ENCODE measurements at places on chromosomes 7 and 10.

- no peak for ATAC-seq
These were observed 787 bp upstream of the PLEKHA1 start for GRCh38 chr10:122373721-122374120.

- ATAC-seq: no peak
These were observed 379.1 kb downstream of the INHBA start for GRCh38 chr7:41323806-41324205.

GRCh38 chr10:120736377-120736776, 114.8 kb upstream of the WDR11 start:
- ATAC-seq: no peak

GRCh38 chr10:116183733-116184511, 89.1 kb downstream of the GFRA1 start:
- no peak for ATAC-seq

DNA sequence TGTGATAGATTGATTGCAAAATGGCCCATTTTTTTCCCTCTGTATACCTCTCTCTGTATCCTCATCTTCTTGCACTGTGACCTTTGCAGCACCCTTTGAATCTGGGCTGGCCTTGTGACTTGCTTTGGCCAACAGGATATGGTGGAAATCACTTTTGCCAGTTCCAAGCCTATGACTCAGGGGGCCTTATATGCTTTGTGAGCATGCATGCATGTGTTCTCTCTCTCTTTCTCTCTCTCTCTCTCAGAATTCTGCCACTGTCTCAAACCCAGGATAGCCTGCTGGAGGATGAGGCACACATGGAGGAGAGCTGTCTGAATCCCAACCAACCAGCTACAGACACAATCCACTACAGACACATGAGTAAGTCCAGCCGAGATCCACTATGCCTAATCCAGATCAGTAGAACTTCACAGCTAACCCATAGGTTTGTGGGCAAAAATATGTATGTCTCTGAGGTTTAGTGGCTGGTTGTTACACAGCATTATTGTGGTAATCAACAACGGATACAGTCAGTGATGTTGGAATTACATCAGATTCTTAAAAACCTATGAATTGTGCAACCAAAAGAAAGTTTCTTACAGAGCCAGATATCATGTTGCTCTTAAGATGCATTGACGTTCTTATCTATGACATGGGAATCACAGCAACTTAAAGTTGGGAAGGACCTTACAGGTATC, 41.8 kb upstream of the ABCB4 start:
- no peak for ATAC-seq

GRCh38 chr7:2012981-2013380, 219.8 kb downstream of the MAD1L1 start:
- ATAC-seq: no peak

- peak; percentile 33 for ATAC-seq
These were observed 29.4 kb upstream of the SGMS1 start for GRCh38 chr10:50653142-50653541.

GRCh38 chr7:100190048-100190711, 12.5 kb downstream of the STAG3 start:
- ATAC-seq: no peak

GRCh38 chr10:22760025-22760424, 45.6 kb upstream of the PIP4K2A start:
- ATAC-seq: no peak

GRCh38 chr10:99965700-99966099, 44.0 kb downstream of the DNMBP start:
- ATAC-seq: no peak

DNA sequence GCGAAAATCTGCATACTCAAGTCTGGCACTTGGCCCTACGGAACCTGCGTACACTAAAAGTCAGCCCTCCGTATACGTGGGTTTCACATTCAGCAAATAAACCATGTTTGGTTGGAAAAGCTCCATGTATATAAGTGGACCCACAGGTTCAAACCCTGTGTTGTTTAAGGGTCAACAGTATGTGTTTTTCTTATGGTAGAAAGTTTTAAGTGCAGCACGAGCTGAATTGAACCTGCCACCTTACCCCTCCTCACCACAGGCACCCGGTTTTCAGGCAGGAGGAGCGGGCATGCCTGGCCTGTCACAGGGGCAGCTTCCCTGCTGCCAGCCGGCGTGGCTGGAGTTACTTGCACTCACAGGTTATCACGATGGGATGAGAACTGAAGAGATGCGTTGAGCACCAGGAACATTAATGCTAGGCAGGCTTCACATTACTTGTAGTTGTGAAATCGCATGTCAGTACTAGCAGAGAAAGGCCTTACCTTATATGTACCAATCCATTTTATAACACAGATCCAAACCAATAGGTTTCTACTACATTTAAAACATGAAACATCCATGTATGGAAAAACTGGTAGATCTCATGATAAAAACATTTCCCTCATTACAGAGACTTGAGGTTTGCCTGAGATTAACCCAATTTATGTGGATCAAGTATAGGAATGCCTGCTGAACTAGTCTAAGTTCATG, 12.9 kb downstream of the INSIG1 start:
- no peak for ATAC-seq

- no peak for ATAC-seq
These were observed 1.7 kb upstream of the TMEM248 start for GRCh38 chr7:66919304-66919703.

DNA sequence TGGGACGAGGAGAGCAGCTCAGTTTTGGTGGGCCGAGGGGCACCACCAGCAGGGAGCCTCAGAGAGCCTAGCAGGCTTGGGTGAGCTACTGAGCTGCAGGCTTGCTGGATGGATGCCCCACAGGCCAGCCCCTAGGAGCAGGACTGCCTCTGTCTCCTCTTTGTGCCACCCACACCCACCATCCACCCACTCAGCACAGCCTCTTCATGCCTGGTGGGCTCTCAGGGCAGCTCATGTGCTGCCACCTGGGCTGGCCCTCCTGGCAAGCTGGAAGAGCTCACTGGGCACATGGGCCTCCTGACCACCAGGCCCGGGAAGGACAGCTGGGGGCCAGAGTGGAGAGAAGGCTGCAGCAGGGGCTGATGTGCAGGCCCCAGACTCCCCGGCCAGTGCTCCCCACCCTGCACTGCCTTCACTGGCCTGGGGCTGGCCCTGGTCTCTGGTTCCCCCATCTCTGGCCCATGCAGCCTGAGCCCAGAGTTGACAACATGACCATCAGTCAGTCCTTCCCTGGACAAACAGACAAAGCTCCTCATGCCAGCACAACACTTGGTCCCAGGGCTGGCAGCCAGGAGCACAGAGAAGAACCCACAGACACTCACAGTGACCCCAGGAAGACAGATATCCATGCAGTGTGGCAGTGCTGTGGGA, 8.2 kb downstream of the RASGEF1A start:
- ATAC-seq: no peak

- ATAC-seq: peak; percentile 63
These were observed 38.6 kb upstream of the MXI1 start for GRCh38 chr10:110168601-110169481.

Measured in esophagus mucosa (tissue), 1 donor.